ENCODE measurements at places on chromosomes 13 and 19.

GRCh38 chr13:27203854-27204253 is 32.2 kb upstream of the USP12 start:
- peak; percentile 24 for DNase-seq

DNA sequence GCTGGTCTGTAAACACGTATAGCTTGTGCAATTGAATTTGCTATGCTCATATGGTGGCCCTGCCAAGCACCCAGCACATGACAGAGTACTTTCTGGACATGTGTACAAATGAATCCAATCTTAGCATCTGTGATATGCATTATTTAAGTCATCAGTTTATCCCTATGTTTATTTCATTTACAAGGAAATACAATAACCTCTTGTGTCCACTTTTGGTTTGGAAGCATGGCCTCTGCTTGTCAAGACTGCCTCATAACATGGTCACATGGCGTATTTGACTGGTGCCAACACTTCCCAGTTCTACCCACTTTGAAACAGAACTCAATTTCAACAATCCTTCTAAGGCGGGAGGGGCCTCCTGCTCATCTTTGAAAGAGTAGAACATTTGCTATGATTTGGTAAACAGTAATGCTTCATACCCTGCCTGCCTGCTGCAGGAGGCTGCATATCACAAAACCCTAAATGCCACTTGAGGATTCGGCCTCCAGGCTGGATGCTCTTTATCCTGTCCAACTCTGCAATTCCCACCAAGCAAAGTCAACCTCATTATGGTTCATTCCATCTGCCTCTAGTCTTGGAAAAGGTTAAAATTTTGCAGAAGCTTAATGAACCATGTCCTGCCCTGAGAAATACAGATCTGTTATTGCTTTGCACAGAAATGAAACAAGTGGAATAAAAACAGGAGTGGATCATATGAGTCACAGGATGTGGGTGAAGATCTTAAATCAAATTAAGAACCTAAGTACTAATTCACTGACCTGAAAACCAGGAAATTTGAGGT is 151.3 kb downstream of the CYSLTR2 start:
- no peak for DNase-seq

DNA sequence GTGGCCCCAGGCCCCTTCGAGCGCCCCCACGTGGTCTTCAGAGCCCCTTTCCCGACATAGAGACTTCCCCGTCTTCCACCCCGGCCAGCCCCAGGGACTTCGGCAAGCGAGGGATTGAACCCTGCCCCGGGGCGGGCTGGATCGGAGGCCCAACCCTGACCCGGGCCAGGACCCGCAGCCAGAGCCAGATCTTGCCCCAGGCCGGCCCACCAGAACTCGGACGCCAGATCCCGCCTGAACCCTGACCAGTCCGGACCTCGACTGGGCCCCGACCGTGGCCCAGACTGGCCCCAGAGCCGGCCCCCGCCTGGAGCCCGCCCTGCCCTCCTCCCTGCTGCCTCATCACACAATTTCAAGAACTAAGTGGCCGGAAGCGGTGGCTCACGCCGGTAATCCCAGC is 253 bp upstream of the TPTE2 start:
- DNase-seq = no peak

GRCh38 chr13:109126891-109127641 is 497.7 kb downstream of the MYO16 start:
- no peak for DNase-seq

DNA sequence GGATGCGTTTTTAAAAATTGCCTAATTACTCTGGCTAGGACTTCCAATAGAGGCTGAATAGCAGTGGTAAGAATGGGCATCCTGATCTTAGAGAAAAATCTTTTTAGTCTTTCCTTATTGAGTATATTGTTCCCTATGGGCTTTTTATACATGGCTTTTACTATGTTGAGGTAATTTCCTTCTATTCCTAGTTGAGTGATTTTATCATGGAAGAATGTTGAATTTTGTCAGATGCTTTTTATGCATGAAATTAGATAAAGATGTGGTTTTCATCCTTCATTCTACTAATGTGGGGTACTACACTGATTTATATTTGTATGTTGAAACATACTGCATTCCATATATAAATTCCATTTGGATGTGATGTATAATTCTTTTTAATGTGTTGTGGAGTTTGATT is 2673.8 kb downstream of the PCDH9 start:
- no peak for DNase-seq

DNA sequence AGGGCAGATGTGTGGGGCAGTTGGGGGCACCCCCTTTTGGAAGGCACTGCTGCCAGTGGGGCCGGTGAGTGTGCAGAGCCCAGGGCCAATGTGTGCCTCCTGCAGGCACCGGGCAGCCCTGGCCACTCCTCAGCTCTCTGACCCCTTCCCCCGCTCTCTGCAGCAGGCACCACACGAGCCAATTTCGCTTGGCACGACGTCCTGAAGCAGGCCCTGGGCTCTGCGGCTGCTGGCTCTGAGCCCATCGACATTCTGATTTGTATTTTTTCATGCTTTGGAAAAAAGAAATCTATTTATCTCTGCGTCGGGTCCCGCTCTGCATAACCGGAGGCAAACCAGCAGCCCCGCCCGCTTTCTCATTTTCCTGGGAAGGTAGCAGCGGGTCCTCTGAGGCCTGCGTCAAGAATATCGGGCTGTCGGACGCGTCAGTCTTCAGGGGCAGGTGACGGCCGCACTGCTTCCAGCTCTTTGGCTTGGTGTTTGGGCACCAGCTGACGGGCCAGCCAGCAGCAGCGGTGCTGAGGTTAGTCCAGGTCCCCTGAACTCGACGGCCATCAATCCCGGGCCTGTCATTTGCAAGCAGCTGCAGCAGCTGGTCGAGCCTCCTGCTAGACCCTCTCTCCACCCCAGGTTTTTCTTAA is 134.3 kb downstream of the KDM4B start:
- no peak for DNase-seq

GRCh38 chr19:11191273-11191755 is 6.0 kb downstream of the KANK2 start:
- DNase-seq = peak; percentile 42

GRCh38 chr13:87094646-87095045 is 576.5 kb upstream of the SLITRK5 start:
- DNase-seq = no peak

DNA sequence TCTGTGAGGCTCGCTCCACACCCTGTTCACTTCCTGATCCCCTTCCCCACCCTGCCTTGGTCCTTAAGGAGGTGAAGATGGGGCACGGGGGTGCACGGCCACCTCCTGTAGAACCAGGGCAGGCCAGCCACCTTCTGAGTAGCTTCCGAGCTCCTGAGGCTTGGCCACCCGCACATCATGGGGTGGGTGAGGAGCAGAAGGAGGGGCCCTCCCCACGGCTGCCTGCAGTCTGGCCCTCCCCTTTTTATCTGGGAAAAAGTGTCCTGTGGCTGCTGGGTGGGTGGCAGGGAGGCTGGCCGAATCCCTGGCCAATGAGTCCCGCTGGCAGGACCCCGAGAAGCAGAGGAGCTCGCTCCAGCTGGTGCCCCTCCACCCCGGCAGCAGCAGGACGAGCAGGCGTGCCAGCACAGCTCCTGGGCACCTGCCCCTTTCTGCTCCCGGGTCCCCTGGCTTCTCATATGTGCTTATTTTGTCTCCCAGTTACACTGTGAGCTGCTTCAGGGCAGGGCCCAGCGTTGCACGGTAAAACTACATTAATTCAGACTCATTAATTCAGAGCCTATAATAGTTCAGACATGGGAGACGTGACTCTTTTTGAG is 135.0 kb downstream of the KDM4B start:
- DNase-seq = no peak

DNA sequence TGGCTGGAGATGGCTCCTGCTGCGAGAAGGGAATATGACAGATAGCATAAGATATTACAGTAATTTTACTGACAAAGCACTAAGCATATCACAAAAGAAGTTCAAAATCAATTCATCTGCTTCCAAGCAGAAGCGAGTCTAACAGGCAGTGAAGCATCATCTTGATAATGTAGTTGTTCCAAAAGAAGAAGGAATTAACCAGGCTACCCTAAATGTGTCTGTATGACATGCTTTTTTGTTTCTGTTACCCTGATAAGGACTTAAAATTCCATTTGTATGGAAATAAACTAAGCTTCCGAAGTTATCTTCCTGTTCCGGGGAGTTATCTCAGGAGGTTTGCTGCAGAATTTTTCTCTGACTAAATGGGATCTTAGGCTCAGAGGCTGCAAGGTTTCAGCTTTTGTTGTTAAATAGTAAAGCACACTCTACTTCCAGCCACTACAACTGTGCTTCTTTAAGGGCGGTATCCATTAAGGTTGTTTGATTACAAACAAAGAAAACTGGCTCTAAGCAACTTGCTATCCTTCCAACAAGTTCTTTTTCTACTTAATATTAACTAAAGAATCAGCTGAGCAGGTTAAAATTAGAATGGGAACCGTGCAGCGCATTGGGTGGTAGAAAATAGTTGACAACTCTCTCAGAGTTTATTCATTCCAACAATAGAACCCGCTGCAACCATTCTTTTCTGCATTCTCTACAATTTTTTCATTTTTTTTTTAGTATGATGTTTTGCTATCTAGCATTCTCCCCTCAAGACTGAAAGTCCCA is 607.3 kb downstream of the UQCRFS1 start:
- no peak for DNase-seq

DNA sequence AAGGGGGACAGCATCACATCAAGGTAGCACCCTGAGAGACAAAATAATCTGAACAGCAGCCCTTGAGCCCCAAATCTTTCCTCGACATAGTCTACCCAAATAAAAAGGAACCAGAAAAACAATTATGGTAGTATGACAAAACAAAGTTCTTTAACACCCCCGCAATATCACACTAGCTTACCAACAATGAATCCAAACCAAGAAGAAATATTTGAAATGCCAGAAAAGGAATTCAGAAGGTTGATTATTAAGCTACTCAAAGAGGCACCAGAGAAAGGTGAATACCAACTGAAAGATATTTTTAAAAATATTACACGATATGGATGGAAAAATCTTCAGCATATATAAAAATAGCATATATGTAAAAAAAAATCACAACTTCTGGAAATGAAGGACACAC is 252.9 kb upstream of the SLITRK6 start:
- no peak for DNase-seq

DNA sequence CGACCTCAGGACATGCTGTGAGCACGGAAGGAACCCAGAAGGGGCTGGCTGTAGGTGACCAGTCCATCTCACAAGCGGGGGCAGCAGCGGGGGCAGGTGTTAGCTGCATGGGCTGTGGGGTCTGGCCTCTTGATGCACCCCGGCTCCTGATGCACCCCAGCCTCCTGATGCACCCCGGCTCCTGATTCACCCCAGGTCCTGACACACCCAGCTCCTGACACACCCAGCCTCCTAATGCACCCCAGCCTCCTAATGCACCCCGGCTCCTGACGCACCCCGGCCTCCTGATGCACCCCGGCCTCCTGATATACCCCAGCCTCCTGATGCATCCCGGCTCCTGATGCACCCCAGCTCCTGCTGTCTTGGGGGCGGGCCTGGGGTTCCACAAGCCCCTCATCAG is 7.4 kb downstream of the LSM7 start:
- DNase-seq = no peak

DNA sequence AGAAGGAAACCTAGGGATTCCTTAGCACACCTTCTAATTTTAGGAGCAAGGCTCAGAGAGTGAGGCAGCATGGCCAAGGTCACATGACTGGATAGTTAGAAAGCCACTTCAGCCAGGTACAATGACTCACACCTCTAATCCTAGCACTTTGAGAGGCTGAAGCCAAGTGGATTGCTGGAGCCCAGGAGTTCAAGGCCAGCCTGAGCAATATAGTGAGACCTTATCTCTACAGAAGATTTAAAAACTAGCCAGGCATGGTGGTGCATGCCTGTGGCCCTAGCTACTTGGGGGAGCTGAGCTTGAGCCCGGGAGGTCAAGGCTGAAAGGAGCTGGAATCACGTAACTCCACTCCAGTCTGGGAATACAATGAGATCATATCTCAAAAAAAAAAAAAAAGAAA is 69.2 kb downstream of the TEX26 start:
- DNase-seq = no peak

DNA sequence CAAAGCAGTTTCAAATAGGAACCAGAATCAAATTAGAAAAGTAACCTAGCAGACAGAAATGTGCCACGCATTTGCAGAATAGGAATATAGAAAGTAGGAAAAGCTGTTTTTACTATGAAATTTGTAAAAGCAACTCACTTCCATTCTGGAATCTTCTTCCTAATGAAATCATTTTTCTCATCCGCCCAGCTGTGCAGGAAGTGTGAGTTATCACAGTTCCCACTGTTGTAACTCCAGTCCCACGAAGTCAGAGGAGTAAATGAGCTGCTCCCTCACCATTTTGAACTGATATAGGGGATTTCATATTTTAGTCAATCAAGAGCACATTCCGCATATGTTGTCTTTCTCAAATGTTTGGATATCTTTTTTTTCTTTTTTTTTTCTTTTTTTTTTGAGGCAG is 230.8 kb downstream of the TBC1D4 start:
- DNase-seq = no peak

DNA sequence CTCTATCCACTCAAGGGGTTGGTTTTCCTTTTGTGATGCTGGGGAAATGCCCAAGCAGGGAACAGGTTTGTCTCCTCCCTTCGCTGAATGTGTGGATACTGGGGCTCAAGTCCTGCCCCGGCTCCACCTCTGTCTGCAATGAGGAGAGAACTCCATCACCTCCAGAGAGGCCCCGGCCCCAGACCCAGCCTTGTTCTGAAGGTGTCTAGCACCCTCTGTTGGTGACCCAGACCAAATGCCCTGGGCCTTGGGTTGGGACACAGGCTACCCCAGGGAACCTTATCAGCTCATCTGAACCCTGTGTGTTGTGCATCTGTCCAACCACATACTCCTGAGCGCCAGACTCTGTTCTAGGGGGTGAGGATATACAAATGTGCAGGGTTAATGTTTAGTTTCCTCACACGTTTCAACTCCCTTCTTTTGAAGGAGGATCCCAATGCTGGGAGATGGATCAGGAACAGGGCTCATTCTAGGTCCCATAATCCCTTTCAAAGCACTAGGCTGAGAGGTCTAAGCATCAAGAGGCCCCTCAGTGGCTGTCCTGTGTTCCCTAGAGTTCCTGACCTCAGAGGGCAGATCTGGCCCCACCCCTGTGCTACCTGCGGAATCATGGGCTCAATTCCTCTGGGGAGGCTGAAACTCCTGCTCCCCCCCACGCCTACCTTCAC is 112.5 kb upstream of the SLC7A1 start:
- peak; percentile 90 for DNase-seq

DNA sequence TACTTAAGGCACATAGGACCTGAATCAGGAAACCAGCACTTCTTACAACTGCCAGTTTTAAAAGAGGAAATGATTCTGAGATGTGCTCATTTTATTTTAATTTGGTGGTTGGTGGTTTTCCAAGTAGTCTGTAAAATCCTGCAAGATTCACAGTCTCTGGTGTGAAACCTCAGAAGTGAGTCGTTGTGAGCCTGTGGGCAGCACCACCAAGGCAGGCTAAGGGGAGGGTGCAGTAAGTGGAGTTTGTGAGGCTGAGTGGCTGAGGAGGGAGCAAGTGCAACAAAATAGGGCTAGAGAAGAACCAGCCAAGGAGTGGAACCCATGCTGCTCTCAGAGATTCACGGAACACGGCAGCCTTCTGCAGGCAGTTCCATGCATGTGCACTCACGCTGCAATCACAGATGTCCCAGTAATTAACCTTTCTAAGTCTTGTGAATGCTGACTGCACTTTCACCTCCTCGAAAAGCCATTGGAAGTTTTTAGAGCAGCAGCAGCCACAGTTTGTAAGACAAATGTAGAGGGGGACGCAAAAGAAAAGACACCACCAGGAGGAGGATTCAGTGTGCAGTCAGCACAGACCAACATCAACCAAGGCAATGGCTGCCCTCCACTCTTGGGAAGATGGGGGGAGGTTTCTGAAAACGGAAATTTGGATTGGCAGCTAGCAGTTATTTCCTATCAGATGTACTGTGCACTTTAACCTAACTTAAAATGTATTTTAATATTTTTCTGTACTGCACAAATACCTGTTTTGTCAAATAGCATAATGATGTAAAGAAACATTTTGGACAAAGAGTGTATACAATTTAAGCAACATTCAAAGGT is 44.9 kb downstream of the ESD start:
- peak; percentile 13 for DNase-seq
